ENCODE measurements at places on chromosomes 7 and 10.

GRCh38 chr10:43013065-43013464, 63.8 kb upstream of the RET start:
- no peak for DNase-seq

GRCh38 chr7:151754142-151754590, 122.7 kb downstream of the PRKAG2 start:
- DNase-seq: peak; percentile 99

- DNase-seq: no peak
Measured at GRCh38 chr7:135317676-135318325, 84.2 kb downstream of the STRA8 start.

GRCh38 chr7:80847027-80847426, 71.8 kb downstream of the SEMA3C start:
- DNase-seq: no peak

- DNase-seq: no peak
Measured at GRCh38 chr10:43342279-43343125, 28.9 kb upstream of the FXYD4 start.

GRCh38 chr10:110524859-110525232, 27.1 kb downstream of the DUSP5 start:
- no peak for DNase-seq

GRCh38 chr10:10270126-10271050, 747.3 kb upstream of the CELF2 start:
- DNase-seq: no peak

- peak; percentile 16 for DNase-seq
Measured at GRCh38 chr7:142298009-142298408, 40.2 kb upstream of the PRSS58 start.

DNA sequence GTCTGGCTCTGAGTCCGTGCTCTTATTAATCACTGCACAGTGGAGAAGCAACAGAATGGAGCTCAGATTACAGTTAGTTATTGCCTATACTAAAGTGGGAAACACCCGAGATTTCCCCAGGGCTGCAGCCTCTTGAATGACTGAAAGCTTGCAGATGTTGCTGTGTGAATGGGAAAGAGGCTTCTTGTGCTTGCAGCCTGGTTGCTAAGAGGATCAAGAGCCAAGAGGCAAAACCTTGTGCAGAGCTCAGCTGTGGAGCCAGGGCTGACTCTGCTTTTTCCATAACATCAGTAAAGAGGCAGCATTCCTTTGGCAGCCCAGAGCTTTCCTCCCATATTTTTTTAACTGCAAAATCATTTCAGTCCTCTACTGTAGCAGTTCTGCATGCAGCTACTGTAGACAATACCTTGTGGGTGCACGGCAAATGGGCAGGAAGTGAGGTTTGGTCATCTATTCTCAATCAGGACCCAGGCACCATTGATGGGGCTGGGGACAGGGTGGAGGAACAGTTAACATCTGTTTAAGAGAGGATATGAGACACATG, 86.5 kb downstream of the RALA start:
- DNase-seq: no peak

GRCh38 chr10:102656791-102657371, 12.6 kb downstream of the TRIM8 start:
- no peak for DNase-seq

DNA sequence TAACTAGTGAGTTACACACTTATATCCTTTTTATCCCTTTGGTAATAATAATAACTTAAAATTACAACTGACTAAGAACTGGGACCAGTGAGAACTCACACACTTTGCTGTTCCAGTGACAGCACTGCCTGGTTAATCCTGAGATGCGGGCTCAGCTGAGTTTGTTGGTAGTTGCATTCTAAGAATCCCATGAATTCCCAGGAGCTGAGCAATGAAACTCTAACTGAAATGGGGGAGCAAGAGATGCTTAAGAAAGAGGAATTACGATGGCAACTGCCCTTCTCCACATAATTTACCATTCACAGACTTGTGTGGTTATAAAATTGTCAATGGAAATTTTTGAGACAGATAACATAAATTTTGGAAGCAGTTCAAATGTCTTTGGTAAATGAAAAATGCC, 659.4 kb downstream of the MAGI2 start:
- no peak for DNase-seq

DNA sequence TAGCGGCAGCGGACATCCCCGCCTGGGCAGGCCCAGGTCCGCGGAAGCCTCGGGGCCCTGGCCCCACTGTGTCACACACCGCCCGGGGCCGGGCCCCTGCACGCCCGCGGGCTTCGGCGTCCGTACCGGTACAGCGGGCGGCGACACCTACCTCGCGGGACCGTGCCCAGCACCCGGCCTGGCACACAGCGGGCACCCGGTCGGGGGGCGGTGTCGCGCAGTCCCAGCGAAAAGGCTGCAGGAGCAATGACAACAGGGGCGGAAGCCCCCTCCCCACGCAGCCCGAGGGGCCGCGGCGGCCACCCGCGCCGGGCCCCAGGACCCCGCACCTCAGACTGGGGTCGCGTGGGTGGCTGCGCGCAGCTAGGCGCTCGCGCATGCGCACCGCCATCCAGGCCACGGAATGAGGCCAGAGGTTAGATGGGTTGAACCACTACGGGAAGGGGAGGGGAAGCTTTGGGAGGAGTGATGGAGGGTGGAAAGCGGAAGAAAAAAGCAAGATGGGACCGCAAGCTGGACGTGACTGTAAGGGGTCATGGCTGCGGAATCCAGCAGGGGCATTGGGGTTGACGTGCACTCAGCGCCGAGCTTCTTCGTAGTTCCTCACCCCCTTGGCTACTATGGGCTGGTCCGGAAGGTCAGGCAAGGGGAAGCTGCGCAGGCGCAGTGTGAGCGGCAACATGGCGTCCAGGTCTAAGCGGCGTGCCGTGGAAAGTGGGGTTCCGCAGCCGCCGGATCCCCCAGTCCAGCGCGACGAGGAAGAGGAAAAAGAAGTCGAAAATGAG, at the start of the genes BCCIP and UROS:
TSS of gene BCCIP (plus strand) at position 669 of the 785 bp plus-strand sequence. CDS start at position 681, 12 bp downstream.
TSS of gene UROS (minus strand) at position 381 of the 785 bp plus-strand sequence. CDS start 6,759 bp downstream, outside the sequence.
- peak; percentile 69 for DNase-seq

DNA sequence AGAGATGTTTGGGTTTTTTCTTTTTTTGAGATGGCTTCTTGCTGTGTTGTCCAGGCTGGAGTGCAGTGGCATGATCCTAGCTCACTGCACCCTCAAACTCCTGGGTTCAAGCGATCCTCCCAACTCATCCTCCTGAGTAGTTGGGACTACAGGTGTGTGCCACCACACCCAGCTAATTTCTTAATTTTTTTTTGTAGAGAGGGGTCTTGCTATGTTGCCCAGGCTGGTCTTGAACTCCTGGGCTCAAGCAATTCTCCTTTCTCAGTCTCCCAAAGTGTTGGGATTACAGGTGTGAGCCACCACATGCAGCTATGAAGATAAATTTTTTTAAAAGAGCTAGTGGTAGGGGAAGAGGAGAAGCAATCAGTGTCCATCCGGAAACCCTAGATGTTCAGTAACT, 56.8 kb downstream of the CLIP2 start:
- DNase-seq: no peak

DNA sequence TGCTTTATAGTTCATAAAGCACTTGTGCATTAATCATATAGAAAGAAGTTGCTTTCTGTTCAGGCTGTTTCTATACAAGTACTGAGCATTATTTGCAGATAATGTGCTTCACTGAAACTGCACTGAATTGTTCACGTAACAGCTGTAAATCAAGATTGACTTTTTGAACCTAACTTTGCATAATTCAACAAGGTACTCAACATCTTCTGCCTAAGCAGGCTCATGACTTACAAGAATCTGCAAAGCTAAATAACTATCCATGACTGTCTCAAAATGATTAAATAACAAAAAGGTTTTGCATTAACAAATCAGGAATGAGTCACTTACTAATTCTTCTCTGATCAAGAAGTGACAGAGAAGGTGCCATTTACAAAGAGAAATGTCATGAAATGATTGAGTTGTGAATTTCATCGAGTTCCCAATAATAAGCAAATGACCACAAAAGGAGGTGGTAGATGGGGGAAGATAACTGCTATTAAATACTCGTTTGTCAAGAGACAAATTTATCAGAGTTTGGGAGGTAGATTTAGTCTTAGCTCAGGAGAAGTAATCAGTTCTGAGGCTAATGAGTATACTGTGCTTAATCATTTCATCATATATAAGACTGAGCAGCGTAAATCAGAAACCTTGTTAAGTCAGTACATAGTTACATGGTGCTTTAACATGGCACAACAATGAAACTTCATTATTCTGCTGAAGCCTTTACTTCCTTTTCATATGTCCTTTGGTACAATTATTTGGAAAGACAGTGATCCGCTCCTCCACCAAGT, 161.3 kb upstream of the LRRN3 start:
- no peak for DNase-seq

DNA sequence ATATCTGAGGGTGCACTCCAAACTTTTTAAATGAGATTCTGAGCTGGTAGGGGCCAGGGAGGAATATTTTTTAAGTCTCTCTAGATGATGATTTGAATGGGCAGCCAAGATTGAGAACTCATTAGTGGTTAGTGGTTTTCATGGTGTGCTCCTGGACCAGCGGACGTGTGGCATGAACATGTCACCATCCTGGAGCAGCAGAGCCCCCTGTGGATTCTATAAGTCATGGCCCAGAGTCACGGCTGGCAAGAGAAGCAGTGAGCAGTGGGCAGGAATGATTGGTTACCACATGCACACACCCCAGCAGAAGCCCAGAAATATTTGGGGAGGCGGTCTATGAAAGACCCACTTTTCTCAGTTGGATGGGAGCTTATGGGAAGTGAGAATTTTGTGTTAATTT, 21.2 kb upstream of the UCN3 start:
- peak; percentile 4 for DNase-seq

DNA sequence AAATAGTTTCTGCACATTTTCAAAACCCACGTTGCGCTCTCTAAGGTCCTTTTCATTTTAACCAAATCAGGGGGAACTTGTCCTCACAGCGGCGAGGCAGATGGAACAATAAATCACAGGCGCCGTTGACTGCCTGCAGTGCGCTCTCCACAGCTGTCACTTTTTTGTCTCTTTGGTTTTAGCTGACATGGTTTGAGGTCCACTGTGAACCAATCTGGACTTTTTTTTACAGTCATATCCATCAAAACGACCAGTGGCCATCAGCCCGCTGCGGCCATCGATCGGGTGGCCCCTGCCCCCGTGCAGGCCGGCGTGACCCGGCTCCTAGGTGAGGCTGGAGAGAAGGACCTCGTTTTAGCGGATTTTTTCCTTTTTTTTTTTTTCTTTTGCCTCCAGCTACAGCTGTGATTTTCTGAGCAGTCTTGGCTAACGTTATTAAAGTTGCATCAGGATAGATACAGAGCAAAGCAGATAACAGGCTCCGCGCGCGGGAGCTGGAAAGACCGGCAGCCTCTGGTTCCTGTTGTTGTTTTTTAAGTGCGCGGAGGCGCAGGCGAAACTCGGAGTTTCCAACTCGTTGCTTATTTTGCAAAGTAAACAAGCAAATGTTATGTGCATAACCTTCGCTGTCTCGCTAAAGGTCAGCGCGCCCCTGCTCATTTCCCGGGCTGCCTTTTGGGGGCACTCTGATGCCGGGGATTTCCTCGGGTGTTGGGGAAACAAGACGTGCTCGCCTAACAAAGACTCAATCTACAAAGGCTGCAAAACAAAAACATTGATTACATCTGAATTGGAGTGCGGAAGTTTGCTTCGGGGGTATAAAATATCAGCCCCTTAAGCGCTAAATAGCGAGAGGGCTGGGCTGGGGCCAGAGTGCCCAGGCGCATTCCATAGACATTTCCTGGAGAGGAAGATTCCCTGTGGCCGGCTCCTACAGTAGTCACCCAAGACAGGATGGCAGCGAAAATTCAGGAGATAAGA, 414.8 kb upstream of the MKI67 start:
- no peak for DNase-seq

DNA sequence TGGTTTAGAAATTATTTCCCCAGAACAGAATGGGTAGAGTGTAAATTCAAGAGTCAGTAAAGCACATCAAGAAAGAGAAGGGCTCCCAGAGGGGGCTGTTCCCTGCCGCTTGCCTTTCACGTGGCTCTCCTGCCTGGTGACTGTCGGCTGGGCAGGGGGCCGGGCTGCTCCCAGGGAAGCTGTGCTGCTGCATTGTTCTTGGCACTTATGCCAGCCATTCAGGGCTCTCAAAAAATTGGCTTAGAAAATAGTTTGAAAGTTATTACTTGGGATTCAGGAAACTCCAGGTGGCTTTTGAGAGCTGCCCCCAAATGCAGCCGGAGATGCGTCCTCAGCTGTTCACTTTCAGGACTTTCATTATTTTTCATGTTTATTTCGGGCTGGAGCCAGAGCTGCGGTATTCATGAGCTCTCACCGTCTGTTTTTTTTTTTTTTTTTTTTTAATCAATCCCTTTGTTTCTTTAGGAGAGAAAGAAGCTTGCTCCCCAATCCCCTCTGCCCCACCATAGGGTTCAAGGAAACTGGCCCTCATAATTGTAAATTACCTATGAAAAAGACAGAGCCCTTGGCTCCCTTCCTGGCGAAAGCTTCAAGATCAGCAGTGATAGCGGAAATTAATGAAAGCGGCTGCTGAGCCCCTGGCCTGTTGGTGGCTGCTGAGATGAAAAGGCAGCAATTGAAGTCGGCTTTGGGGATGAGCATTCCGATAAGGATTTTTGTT, 94.1 kb downstream of the SORCS3 start:
- DNase-seq: no peak

DNA sequence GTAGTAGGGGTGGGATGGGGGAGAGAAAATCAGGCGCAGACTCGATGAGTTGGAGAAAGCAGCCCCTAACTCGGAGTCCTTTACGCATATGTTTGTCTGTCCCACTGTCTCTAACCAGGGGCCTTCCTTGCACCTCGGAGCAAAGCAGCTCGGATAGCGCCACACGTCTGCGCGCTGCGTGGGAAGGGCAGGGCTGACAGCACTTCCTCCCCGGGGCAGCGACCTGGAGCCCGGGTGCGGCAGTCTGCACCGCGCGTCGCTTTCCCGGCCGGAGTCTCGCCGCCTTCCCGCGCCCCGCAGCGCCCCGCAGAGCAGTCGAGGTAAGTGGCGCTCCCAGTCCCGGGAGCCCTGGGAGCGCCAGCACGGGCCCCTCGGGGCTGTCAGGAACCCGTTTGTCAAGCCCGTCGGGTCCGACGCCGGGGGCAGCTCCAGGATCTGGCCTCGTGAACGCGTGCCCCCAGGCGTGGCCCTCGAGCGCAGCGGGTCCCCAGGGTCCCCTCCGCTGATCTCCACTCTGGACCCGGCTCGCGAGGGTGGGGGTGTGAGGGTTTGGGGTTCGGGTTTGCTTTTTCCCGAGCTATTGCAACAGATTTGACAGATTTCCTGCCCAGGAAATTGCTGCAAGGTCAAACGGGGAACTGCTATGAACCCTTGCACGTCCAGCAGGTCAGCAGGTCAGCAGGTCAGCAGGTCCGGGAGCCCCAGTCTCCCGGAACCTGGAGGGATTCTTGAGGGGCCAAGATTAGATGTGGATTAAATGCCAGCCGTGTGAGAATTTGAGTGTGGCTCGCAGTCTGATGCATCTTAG, 597 bp downstream of the APBB1IP start:
- no peak for DNase-seq

DNA sequence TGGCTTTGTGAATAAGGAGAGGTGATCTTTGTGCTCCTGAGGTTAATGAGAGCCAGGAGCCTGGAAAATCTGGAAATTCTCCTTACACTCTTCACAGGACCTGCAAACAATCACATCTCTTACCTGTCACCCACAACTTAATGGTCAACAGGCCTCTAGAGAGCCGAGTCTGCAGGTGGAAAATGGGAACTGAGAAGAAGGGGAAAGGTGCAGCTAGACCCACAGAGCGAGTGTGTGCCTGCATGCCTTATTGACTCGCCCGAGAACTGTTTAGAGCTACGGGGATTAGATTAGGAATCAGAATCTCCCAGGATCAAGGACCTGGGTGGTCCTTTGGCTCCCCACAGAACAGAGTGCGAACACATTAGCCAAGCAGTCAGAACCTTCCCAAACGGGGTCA, 329.6 kb downstream of the PTEN start:
- no peak for DNase-seq

GRCh38 chr10:60917331-60918280, 26.4 kb downstream of the RHOBTB1 start:
- peak; percentile 32 for DNase-seq
